ENCODE measurements at places on chromosomes 7 and 10. TPM values are rescaled to one million over a fixed set of nuclear protein-coding genes. Genes with fewer than 3 reads are reported as not detected.
A peak's percentile ranks its signal among the peaks of the same experiment; 100 is the strongest.

- DNase-seq: peak; percentile 31
Measured at GRCh38 chr10:114400091-114400490, 4.2 kb downstream of the AFAP1L2 start.

- no peak for DNase-seq
Measured at GRCh38 chr7:143452495-143452894, 9.2 kb downstream of the TAS2R60 start.

- DNase-seq: no peak
Measured at GRCh38 chr10:78757344-78757925, 311.3 kb upstream of the ZMIZ1 start.

DNA sequence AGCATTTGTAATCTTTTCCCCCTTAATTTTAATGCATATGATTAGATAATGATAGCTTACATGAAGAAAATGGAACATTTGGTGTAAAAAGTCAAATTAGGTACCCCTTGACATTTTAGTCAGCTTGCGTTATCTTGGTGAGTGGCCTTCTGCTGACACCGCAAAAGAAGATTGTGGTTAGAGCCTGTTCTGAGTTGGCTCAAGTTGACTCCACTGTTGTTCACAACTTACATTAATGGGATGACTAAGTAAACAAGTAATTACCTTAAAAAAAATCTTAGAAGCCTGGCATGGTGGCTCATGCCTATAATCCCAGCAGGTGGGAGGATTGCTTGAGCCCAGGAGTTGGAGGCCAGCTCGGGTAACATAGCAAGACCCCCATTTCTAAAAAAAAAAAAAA lies 24.2 kb downstream of the TRRAP start:
- no peak for DNase-seq

DNA sequence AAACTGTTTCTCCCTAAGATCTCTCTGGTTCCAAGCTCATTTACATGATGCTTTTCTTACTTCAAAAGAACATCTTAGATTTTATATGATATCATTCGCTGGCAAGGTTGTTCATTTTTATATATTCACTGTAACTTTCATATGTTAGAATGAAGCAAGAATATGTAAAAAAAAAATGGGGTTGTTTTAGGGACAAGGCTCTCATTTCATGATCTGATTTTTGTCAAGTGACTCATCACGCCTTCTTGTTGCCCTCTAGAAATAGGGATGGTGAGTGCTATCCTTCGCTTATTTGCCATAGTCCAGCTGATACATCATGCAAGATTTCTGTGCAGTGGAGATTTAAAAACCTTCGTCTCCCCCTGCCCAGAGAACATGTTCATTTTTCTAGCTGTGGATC lies 14.0 kb upstream of the CELF2 start:
- DNase-seq: no peak

C10orf67 gene
- polyA plus RNA-seq: 0.27 TPM

EEPD1 gene
- polyA plus RNA-seq: 10.7 TPM

FAM237B gene
- polyA plus RNA-seq: not detected
